ENCODE measurements at places on chromosomes 1 and 21. TPM values are rescaled to one million over a fixed set of nuclear protein-coding genes. Genes with fewer than 3 reads are reported as not detected.

The ITPKB gene
- total RNA-seq: 37.5 TPM

The PGLYRP4 gene
- total RNA-seq: not detected

- no peak for DNase-seq
Observed at GRCh38 chr1:200429221-200429751, 19.4 kb upstream of the ZNF281 start.

DNA sequence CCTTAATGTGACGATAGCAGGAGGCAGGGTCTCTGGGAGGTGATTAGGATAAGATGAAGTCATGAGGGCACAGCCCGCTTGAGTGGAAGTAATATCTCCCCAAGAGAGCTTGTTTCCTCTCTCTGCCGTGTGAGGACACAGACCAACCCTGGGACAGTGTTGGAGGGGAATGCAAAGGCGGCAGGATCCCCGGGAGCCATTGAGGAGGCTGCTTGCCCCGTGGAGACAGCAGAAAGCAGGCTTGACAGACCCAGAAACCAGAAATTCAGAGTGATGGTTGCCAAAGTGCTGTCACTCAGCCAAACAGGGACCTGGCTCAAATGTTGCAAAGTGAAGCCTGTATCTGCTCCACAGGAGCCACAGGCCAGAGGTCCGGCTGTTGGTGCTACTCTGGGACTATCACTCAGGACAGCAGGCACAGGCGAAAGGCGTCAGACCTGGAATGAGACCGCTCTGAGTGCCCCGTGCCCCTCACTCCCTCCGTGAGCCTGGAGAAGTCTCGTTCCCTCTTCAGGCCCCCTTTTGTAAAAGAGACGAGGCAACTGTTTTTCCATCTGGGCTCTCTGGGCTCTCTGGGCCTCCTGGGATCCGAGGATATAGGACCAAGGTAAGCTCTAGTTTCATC, 96.6 kb upstream of the VANGL1 start:
- DNase-seq: no peak

DNA sequence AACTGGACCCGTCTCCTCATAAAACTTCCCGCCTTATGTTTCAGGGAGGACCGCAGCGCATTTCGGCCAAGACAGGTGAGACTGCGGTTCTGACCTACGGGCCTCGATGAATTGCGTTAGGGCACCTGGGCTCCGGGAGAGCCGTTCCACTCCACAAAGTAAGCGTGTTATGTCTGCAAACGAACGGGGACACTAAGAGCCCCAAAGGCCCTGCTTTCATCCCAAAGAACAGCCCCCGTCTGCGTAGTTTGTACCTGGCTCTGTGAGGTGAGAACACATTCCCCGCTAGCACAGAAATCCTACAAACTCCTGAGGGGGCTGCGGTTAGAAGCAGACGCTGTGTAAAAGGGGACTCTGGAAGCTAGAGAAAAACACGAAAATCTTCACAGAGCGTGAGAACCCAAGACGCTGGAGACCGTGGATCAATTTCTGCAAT, 41.6 kb upstream of the PPIAL4F start:
- no peak for DNase-seq

- no peak for DNase-seq
Observed at GRCh38 chr1:212386029-212386428, 28.7 kb downstream of the PACC1 start.

DNA sequence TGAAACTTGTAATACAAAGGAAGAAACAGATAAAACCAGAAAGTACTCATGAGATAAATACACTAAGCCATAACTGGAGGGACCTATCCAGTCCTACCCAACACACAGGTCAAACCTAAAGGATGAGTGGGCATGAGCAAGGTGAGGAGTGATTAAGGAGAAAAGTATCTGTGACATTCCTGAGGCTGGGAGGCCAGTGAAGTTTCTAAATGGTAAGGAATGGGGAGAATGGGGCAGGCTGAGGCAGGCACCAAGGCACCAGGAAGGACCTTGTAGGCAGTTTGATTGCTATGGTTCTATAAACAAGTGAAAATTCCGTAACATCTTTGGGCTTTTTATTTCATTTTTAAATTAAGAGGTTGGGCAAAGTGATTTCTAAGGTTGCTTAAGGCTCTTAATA, 10.4 kb downstream of the DDX59 start:
- no peak for DNase-seq

- DNase-seq: no peak
Observed at GRCh38 chr1:9561429-9561828, 22.2 kb downstream of the SLC25A33 start.

- DNase-seq: peak; percentile 76
Observed at GRCh38 chr1:36304970-36305914, 926 bp upstream of the SH3D21 start.

DNA sequence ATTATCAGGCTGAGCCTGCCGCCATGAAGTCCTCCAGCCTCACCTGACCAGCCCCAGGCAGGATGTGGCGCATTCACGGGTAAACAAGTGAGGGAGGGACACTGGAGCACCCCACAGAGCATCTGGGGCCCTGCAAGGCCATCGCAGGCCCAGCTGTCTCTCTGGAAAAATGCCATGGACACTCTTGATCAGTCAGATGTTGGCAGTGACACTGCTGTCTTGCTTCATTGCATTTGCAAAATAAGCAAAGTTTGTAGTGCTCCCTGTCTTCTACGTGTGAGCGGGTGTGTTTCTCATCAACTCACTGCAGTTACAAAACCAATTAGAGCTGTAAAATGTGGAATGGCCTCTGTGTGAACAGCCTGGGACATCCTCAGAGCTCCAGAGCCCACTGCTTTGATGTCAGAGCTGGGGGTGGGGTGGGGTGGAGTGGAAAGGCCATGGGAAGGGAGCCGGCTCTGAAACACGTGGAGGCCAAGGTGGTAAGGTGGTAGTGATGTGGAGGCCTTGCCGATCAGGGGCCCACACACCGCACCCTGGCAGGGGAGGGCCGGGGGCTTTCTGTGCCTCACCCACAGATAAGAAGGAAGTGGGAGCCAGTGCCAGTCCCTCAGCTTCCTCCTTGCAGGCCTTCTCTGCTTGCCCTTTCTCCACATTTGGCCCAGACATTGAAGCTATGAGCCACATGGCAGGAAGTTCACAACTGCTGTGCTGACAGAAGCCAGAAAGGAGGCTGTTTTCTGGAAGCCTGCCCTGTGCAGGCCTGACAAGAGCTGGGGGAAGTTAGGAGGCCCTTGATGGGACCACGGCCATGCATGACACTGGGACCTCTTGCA, 254.9 kb downstream of the RHOU start:
- no peak for DNase-seq

DNA sequence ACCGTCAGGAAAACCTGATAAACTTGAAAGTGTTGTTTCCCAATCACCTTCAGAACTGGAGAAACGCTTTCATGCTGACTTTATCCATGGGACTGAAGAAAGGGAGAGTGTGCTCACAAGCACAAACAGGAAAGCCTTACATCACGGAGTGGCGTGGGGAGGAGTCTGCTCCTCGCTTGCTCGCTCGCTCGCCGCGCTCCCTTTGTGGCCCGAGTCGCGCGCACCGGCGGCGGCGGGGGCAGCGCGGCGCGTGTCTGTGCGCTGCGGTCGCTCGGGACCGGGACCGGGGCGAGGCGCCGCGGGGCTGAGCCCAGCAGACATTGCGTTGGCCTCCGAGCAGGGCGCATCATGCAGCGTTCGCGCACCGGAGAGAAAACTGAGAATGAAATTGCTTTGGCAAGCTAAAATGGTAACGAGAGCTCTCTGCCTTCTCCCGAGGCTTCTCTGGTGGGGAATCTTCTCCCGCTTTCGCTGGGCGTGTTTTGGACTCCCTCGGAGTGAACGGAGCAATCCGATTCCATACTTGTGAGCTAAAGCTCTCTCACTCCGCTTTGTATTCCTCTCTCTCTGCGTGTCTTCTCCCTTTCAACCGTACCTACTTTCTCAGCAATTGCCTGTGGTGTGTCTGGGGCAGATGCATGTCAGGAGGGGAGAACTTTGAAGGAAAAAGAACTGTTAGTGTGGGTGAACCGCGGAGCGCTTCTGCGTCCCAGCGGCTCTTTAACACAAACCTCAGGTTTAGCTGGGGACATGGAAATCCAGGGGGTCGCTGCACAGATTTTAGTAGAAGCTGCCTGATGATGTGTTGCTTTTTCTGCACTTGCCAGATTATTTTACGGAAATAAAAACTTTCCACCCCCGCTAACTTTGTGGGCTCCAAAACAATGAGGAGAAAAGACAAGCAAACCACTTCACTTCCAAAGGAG, at the start of gene RGL1:
TSS of gene RGL1 (plus strand) at position 205 of the 926 bp plus-strand sequence. CDS start at position 383, 178 bp downstream.
- DNase-seq: peak; percentile 40

GRCh38 chr1:6300342-6301048, 39.6 kb upstream of the GPR153 start:
- no peak for DNase-seq

All from activated CD4-positive, alpha-beta memory T cell treated with anti-CD3 and anti-CD28 coated beads for 36 hours (primary cell).